Right renal cortex interstitium (tissue), 3 donors: ENCODE measurements at places on chromosomes 3 and 15. TPM values are rescaled to one million over a fixed set of nuclear protein-coding genes. Genes with fewer than 3 reads are reported as not detected.

DNA sequence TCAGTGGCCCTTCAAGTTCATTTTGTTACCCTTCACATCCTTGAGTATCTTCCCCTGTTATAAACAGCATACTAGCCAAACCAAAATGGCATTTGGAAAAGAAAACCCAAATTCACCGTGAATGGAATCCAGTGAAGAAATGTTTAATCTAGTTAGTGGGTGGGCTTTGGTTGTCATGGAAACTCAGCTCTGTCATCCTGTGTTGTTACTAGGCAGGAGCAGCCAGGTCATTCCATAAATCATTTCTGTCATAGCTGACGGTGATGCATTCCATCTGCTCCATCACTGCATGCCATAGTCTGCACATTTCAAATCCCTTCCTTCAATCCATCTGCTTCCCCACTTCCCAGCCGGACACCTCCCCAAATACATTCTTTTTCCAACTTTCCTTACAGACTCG is 140.4 kb upstream of the CGNL1 start:
- DNase-seq, result peak; percentile 69

DNA sequence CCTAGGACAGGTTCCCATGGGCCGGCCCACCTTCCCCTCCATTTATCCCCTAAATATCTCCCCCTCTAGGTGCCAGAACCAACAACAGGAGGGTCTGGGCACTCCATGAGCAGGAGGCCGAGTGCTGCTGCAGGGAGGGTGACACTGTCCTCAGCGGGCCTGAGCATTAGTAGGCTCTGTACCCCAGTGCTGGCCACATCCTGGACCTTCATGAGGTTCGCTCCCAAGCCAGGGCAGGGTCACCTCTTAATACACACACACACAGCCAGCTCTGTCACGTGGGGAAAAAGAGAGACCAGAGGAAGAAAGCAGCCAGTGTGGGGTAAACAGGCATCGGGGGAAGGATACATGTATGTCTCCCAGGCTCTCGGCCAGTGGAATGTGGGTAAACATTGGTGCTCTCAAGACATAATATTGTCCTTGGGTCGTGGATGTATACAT is 27.9 kb upstream of the SEMA3F start:
- no peak for DNase-seq

The COL6A6 gene
- polyA plus RNA-seq, result 1.8 TPM

DNA sequence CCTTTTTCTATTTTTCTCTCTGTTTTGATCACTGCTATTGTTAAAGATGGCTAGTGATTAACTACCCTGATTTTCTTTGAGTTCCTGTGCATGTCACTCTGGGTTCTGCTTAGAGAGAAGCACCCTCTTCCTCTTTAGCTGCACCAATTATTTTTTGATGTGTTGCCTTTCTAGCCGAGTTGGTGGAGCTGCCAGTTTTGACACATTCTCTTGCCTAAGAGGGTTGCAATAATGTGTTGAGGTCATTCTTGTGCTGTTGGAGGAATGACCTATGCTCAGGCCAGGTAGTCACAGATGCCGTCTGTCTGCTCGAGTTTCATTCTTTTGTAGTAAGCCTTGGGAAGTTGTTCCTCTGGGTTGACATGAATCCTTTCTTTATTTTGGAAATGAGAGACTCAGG is 84.6 kb upstream of the DPH6 start:
- DNase-seq, result no peak

GRCh38 chr3:87335931-87336330 is 59.5 kb upstream of the POU1F1 start:
- DNase-seq, result no peak

DNA sequence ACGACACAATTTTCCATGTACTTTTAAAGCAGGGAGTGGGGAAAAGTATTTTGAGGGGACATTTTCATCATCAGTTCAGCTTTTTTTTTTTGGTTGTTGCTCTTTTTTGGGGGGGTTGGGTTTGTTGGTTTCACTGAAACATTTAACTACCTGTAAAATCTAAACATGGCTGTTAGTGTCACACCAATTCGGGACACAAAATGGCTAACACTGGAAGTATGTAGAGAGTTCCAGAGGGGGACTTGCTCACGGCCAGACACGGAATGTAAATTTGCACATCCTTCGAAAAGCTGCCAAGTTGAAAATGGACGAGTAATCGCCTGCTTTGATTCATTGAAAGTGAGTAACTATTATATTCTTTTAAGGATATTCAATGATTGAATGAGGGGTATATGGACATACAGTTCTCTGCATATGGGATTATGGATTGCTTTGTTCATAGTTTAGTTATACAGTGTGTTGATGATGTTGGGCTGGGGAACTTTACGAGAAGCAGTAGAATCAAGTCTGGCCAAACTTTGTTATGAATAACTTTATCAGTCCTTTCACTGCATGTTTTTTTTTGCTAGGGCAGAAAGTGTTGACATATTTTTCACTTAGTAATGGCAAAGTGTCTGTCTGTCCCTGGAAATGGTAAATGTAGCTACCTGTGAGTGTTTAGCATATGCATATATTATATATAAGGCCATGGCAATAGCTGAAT is 31.5 kb downstream of the MBNL1 start:
- no peak for DNase-seq

DNA sequence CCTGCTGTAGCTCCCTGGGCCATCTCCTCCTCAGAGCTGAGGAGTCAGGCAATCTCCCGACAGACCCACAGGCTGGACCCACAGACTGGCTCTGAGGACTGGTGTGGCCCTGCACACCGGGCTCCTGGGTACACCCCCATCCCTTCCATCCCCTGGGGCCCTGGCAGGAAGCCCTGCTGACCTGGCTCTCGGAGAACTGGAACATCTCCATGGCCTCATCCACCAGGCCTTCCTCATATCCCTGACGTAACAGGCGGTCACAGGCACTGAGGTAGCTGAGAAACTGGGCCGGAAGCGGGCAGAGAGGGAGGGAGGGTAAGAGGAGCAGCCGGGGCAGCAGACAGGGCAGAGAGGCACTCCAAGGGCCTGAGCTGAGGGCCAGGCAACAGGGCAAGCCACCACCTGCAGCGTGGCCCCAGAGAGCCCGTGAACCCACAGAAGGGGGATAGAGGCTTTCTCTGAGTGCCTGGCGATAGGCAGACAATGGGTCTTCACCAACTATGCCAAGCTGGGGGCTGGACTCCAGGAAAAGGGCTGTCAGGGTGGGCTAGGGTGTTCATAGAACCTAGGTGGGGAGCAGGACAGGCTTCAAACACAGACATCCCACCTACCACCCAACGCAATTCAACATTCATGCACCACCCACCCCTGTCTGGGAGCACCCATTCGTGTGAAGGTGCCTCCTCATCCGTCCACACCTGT is 17.9 kb downstream of the KBTBD13 start:
- no peak for DNase-seq

DNA sequence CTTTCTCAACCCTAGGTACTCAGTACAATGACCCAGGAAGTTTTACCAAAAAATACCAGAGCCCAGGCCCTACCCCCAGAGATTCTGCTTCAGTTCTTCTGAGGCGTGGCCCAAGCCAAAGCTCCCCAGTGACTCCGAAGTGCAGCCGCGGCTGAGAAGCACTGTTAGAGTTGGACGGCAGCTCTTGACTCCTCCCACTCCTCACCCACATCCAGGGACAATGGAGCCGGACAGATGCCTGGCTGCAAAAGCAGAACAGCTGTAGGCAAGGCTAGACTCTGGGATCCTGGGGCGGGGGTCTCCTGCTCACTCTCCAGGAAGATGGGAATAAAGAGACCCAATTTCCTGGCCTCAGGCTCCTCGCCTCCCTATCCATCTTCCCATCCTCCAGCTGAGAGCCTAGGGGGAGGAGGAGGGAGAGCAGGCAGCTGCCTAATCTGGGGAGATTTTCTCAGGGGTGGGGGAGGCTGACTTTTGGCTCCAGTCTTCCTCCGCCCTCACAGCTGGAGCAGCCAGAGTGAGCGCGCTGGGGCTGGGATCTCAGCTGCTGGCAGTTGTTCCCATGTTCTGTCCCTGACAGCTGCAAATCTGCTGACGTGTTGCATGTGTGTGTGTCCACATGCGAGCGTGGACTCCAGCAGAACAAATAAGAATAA is 223.8 kb downstream of the OPA1 start:
- DNase-seq, result peak; percentile 69

The ENTPD3 gene
- 1.8 TPM for polyA plus RNA-seq

- DNase-seq, result no peak
These were observed 33.5 kb downstream of the ALS2CL start for GRCh38 chr3:46660003-46660402.

The SEMA4B gene
- 39.4 TPM for polyA plus RNA-seq

- DNase-seq, result no peak
These were observed 61.7 kb downstream of the TAMM41 start for GRCh38 chr3:11784971-11785377.

- no peak for DNase-seq
These were observed 481 bp upstream of the ECE2 start for GRCh38 chr3:184275381-184275701.

The RYR3 gene
- 8.0 TPM for polyA plus RNA-seq

DNA sequence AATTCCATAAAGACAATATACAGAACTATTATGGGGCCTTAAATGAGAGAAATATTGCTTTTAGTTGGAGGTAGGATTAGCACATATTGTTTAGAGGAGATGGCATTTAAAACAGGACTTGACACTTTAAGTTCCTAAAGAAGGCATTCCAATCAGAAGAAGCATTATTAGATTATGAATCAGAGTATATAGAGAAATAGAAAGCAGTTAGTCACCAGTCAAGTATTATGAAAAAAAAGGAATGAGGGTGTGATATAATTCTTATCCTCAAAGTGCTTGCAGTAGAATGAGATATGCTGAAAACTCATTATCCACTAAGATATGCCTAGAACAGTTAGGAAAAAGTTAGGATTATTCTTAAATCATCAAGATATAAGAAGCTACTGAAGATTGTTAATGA is 456.2 kb downstream of the ZNF385D start:
- no peak for DNase-seq

- DNase-seq, result no peak
These were observed 486.8 kb upstream of the ALCAM start for GRCh38 chr3:104879919-104880318.

The SERPINI2 gene
- 0.78 TPM for polyA plus RNA-seq

The DNAJB8 gene
- not detected for polyA plus RNA-seq

The VWA5B2 gene
- 1.3 TPM for polyA plus RNA-seq

DNA sequence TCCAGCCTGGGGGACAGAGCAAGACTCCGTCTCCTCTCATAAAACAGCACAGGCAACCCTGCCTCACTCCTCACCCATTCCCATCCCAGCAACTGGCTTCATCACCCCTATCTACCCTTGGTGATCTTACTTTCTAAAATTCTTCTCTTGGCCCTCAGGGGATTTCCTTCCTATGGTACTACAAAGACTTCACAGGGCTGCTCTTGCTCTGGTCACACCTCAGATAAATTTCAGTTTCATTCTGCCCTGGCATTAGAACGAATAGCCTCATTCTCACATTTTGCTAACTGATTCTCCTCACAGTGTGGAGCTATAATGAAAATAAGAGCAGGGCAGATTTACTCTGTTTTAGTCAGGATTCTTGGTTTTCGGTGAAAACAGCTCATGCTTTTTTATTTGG is 22.1 kb upstream of the CRBN start:
- no peak for DNase-seq

- DNase-seq, result no peak
These were observed 28.6 kb upstream of the ANKDD1A start for GRCh38 chr15:64883100-64883581.

The ISL2 gene
- not detected for polyA plus RNA-seq

GRCh38 chr3:177475356-177475665 is 278.0 kb upstream of the TBL1XR1 start:
- no peak for DNase-seq

The KLHL6 gene
- 0.94 TPM for polyA plus RNA-seq

DNA sequence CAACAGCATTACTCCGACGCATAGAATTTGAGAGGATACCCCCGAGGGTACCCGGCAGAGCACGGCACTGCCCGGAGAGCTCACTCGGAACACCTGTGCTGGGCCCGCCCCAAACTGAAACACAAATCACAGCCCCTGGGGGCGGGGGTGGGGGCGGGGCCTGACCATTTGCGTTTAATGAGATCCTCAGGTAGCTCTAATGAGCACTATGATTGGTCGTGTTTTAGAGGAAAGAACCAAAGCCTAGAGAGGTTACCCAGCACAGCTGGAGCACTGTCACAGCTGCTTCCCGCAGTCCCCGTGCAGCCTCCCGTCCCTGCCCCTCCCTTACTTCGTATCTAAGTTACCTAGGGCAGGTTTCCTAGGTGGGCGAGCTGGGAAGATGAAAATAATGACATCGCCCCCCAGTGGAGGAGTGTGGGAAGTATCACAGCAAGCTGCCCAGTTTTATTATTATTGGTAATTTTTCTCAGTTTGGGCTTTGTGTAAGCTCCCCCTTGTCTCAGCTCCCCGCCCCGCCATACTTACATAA is 187.1 kb downstream of the PDE8A start:
- DNase-seq, result no peak

DNA sequence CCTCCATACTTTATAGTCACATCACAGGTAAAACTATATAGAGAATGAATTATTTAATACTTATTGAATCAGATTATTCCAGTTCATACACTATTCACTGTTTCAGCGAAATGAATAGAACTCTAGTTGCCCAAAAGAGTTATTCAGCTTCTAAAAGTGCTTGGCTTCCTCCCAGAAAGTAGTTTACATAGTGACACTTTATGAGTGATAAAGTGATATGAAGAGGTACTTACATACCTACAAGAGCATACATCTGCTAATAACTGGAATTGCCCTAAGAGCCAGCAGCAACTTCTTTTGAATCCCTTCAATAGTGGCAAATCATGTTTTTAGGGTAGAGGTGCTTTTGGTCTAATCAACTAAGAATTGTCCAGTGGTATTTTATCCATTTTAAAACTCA is 635.1 kb upstream of the AGTR1 start:
- no peak for DNase-seq

GRCh38 chr15:60006203-60006862 is 2.2 kb downstream of the FOXB1 start:
- no peak for DNase-seq

The TBC1D2B gene
- polyA plus RNA-seq, result 26.6 TPM

The ADAMTS7 gene
- polyA plus RNA-seq, result 18.7 TPM

The DAZL gene
- not detected for polyA plus RNA-seq
